ENCODE measurements at places on chromosomes 2 and 18. TPM values are rescaled to one million over a fixed set of nuclear protein-coding genes. Genes with fewer than 3 reads are reported as not detected.

DNA sequence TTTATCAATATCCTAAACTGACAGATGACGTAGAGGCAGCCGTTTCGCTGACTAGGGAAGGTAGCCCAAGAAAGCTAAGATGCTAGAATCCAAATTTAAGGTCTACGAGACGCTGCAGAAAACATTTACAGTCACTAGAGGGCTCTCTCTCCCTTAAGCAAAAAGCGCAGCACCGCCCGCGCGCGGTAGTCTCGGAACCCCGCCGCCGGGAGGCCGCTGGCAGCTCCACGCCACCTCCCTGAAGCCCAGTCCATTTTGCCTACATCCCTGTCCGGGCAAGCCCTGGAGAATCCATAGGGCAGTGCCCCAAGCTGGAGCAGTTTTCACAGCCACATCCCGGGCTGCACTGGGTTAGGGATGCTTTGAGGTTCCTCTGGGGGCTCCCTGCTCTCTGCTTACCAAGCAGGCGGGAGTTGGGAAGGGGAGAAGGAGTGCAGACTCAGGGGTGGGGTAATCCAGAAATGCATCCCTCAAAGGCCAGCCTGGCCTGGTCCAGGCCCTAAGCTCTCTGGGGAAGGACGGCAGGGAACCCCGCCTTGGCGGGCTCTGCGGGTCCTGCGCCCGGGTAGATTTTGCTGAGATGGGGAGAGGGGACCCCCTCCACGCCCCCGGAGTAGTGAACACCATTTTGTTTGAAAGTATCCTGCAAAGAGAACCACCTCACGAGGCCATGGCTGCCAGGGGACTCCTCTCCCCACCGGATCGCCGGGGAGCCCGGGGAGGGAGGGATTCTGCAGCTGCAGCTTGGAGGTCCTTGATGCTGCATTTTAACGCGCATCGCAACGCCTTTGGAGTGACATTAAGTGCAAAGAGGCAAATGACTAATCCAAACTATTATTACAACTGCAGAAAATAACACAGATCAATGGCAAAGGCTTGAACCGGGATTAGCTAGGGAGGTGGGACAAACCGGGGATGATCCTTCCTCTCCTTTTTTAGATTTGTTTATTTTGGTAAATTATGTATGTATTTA, 1.3 kb upstream of the DPYSL5 start:
- no peak overlapping the region for H3K27ac ChIP-seq
- no peaks in the 10 kb centered on the region for H3K36me3 ChIP-seq
- peak; percentile 62 for DNase-seq

DNA sequence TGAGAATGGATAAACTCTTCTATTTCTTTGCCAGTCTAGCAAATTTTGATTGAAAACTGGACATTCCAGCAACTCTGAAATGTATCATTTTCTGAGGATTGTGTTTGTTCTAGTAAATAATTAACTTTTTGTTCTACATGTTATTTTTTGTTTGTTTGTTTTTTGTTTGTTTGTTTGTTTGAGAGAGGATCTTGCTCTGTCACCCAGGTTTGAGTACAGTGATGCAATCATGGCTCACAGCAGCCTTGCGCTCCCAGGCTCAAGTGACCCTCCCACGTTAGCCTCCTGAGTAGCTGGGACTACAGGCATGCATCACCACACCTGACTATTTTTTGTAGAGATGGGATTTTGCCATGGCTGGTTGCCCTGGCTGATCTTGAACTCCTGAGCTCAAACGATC, 65.2 kb upstream of the BARD1 start:
- no peaks in the 10 kb centered on the region for H3K27me3 ChIP-seq
- no peaks in the 10 kb centered on the region for H3K4me1 ChIP-seq
- no peaks in the 10 kb centered on the region for H3K36me3 ChIP-seq
- H3K4me3 ChIP-seq, result no peak overlapping the region
- H3K27ac ChIP-seq, result no peak overlapping the region
- no peak for DNase-seq

DNA sequence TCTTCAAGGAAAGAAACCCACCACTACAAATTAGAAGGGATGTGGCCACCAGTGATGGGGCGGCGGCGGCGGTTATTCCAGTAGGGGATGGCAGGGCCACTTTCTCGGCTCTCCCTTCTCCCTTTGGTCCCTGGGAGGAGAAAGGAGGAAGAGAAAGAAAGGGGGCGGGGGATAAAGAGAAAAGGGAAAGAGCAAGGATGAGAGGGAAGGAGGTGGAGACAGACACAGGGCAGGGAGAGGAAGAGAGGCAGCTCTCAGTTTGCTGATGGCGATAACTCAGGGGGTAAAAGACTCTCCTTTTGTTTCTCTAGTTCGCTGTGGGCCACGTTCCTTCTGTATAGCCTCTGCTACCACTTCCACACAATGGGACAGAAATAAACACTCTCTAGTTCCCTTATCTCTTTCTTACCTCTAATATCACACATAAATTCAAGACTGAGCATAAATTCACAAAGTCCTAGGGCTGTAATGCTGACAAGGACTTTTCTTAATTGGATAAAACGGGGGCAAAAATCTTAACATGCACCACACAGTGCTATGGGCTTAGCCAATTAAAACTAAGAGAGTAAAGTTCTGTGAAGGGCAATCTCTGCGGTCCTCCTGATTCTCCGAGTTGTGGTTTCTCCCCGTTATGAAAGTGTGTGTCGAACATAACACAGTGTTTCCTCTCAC, 14.6 kb downstream of the SFT2D3 start:
- H3K4me3 ChIP-seq, result no peak overlapping the region
- H3K27ac ChIP-seq, result no peak overlapping the region
- no peaks in the 10 kb centered on the region for H3K36me3 ChIP-seq
- H3K4me1 ChIP-seq, result no peaks in the 10 kb centered on the region

The ACVR1C gene
- polyA plus RNA-seq, result 0.98 TPM

DNA sequence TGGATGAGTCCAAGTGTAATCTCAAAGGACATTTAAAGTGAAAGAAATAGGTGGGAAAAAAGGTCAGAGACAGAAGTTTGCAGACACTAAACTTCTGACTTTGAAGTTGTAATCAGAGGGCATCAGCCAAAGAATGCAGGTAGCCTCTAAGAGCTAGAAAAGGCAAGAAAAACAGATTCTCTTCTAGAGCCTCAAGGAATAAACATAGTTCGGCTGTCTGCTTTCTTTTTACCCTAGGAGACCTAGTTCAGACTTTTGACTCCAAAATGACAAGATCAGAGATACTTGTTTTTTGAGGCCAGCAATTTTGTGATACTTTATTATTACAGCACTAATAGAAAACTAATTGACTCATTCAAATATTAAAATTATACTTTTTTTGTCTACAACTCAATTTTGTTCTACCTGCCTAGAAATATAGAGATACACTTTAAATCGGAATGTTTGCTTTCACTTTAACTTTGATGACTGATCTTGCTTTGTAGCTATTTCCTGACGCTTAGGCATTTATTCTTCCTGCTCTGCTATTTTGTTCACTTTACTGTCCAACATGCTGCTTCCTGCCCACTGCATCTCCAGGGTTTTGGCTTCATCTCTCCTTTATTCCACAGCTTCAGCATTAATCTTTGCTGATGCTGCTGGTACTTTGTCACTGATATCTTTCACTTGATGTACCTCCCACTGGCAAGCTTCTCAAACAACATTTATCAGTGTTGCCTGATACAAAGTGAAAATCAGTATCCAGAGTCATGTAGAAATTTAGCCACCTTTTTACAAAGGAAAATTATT, 272.5 kb downstream of the DSEL start:
- no peaks in the 10 kb centered on the region for H3K36me3 ChIP-seq
- H3K4me3 ChIP-seq, result no peak overlapping the region
- peaks cover 5% of the 10 kb centered on the region for H3K4me1 ChIP-seq

The STAT4 gene
- polyA plus RNA-seq, result 5.1 TPM

The EMILIN1 gene
- 4.2 TPM for polyA plus RNA-seq

DNA sequence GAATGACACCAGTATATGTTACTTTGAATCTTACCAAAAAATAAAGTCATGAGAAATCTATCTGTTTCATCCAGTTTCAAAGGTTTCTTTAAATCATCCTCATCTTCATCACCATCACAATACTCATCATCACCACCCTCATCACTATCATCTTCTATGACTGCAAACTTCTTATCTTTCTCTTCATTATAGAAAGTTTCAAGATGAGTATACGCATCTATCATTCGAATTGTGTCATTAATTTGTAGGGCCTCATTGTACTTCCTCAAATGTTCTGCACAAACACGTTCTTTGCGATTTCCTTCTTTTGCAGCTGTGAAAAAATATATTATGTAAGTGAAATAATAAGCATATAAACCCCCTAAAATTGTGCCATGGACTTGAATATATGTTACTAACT, 34.1 kb upstream of the FAP start:
- no peak for DNase-seq
- no peaks in the 10 kb centered on the region for H3K4me1 ChIP-seq
- no peaks in the 10 kb centered on the region for H3K27me3 ChIP-seq

The ADCYAP1 gene
- polyA plus RNA-seq, result 0.20 TPM

- H3K27me3 ChIP-seq, result no peaks in the 10 kb centered on the region
- peaks cover 20% of the 10 kb centered on the region for H3K36me3 ChIP-seq
- no peak overlapping the region for H3K4me3 ChIP-seq
- no peaks in the 10 kb centered on the region for H3K4me1 ChIP-seq
Measured at GRCh38 chr2:88754585-88755320, 63.3 kb downstream of the RPIA start.

The CCDC102B gene
- polyA plus RNA-seq, result 6.0 TPM

- H3K4me3 ChIP-seq, result no peak overlapping the region
- no peaks in the 10 kb centered on the region for H3K27me3 ChIP-seq
- H3K27ac ChIP-seq, result no peak overlapping the region
- DNase-seq, result no peak
- no peaks in the 10 kb centered on the region for H3K36me3 ChIP-seq
Measured at GRCh38 chr2:204004912-204005311, 68.3 kb downstream of the ICOS start.

DNA sequence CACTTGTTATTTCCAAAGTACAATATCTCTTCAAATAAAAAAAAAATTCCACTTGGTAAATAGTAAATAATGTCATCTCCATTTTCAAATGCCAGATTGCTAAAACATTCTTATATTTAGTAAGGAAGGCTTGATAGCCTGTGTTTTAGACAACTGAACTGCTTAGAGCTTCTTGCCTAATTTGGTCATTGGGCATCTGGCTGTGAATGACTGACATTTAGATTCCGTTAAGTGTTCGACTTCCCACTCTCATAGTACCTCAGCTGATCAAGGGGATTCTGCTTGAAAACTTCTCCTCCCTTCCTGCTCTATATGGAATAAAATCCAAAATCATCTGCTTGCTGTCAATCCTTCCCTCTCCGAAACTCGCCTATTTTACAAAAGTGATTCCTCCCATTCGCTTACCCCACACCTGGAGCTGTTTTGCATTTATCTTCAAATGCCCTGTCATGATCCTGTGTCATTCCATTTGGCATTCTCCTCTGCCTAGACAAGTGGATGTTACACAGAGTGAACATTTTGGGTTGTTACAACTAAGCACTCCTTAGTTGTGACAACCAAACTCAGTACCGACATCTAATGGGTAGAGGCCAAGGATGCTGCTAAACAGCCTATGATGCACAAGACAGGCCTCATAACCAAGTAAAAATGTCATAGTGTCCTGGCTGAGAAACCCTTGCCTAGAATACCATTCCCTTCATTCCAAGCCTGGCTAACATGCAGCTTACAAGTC, 181.0 kb downstream of the CDH2 start:
- H3K27me3 ChIP-seq, result no peaks in the 10 kb centered on the region
- H3K27ac ChIP-seq, result no peak overlapping the region
- H3K4me1 ChIP-seq, result no peaks in the 10 kb centered on the region
- H3K4me3 ChIP-seq, result no peak overlapping the region
- DNase-seq, result no peak

DNA sequence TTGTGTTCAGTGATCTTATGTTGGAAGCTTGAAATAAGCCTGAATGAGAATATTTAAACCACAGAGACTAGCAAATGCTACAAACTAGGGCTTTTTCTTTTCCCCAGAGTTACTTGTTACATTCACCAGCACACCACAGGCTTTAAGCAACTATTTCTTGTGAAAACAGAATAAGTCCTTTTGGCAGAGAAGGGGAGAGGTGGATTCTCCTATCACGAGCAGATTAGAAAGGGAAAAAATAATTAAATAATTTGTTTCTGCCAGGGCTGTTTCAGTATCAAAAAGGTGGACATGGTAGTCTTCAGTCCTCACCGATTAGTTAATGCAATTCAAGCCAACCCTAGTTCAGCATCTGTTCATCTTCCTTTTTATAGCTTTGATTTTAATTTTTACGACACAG, 12.6 kb downstream of the IFIH1 start:
- DNase-seq, result no peak
- H3K27ac ChIP-seq, result no peak overlapping the region
- H3K4me1 ChIP-seq, result peaks cover 5% of the 10 kb centered on the region
- no peaks in the 10 kb centered on the region for H3K36me3 ChIP-seq
- no peak overlapping the region for H3K4me3 ChIP-seq

The SP140 gene
- 2.3 TPM for polyA plus RNA-seq

GRCh38 chr2:39264733-39265132, 21.0 kb upstream of the CDKL4 start:
- no peaks in the 10 kb centered on the region for H3K27me3 ChIP-seq
- H3K36me3 ChIP-seq, result no peaks in the 10 kb centered on the region
- no peak overlapping the region for H3K4me3 ChIP-seq

- H3K36me3 ChIP-seq, result no peaks in the 10 kb centered on the region
- no peak overlapping the region for H3K27ac ChIP-seq
- no peaks in the 10 kb centered on the region for H3K27me3 ChIP-seq
- peaks cover 10% of the 10 kb centered on the region for H3K4me1 ChIP-seq
Measured at GRCh38 chr18:62426191-62426488, 96.7 kb upstream of the ZCCHC2 start.

Data from adrenal gland (tissue), 19 donors.